Spinal cord (tissue), 10 donors: ENCODE measurements at places on chromosomes 4 and X. TPM values are rescaled to one million over a fixed set of nuclear protein-coding genes. Genes with fewer than 3 reads are reported as not detected.

The WAS gene
- total RNA-seq: 4.3 TPM

The TRIM75 gene
- total RNA-seq: not detected

The ZCCHC18 gene
- 7.8 TPM for total RNA-seq

The VEGFD gene
- total RNA-seq: 0.40 TPM

The ARMCX1 gene
- total RNA-seq: 60.0 TPM

The TEX13B gene
- not detected for total RNA-seq
